ENCODE measurements at places on chromosomes 1 and 21.

DNA sequence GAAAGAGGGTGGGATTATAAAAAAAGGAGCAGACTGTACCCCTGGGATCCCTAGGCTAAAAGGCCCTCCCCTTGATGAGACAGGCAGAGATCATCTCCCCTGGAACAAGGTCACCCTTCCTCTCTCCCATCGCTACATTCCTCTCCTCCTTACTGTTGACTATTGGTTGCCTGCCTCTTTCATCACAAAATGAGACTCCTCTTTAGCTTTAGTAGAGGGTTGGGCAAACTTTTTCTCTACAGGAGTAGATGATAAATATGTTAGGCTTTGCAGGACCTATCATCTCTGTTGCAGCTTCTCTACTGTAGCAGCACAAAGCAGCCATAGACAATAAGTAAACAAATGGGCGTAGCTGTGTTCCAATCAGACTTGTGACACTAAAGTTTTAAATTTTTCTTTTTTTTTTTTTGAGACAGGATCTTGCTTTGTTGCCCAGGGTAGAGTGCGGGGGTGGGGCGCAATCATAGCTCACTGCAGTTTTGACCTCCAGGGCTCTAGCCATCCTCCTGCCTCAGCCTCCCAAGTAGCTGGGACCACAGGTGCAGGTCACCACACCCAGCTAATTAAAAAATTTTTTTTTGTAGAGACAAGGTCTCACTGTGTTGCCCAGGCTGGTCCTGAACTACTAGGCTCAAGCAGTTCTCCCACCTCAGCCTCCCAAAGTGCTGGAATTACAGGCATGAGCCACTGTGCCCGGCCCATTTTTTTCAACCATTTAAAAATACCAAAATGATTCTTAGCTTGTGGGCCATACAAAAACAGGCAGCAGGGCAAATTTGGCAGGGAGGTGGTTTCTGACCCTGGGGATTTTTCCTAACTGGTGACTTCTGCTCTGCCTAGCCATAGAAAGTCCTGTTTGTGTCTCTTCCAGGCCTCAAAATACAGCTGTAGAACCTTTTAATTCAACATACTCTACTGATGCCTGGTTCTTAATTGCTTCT, 15.1 kb downstream of the MCL1 start:
- no peak for ATAC-seq

DNA sequence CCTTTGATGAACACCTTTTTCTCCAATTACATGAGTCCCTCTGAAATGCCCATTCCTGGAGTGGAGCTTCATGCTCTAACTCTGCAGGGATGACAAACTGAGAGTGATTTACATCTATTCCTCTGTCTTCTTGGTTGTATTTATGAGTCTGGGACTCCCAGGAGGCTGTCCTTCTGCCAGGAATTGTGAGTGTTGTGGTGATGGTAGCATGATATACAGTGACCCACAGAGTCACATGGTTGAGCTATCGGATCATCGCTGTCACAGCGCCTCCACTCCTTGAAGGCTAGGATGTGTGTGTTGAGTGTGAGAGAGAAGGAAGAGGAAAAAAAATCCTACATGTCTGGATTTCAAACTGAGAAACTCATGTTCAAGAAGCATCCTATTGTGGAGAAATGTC, 163.4 kb upstream of the CACNA1E start:
- ATAC-seq: no peak

DNA sequence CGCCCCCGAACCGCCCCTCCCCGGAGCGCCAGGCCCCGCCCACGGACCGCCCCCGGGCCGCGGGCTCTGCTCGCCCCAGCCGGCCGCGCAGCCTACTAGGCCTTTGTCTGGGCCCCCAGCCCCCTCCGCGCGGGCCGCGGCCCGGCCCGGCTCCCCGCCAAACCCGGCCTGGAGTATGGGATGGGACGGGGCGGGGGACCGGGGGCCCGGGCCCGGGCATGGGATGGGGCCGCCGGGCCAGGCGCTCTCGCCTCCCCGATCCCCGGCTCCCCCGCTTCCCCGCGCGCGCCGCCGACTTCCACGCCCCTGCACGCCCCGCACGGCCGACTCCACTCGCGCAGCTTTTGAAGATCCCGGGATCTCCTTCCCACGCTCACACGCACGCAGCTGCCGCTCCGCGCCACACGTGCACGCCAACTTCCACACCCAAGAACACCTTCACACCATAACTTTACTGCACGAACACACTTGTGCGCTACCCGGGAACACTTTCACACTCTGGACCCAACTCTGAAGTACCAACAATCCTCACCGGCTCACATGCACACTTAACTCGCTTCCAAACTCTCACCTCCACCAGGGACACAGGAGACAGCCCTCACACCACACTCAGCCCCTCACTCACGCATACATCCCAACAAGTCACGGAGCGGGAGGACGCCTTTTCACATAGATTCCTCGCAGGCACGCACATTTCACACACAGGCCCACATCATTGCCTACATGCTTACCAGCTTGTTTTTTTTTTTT, 437 bp upstream of the HSPG2 start:
- peak; percentile 75 for ATAC-seq

DNA sequence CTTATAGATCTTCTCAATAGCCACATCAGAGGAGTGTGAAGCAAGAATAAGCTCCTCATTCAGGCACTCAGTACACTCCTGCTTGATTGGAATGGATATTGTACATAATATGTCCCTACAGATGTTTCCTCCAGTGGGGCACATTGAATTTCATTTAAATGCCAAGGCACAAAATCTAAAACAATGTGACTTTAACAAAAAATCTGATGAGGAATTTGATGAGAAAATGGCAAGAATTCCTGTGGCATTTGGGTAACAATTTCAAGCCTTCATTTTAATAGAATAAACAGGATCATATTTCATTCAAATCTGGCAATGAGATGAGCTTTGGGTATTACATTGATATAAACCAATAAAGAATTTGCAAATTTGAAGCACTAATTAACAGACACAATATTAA, 307.7 kb upstream of the PKN2 start:
- no peak for ATAC-seq

- no peak for ATAC-seq
Measured at GRCh38 chr1:166129006-166129405, 37.8 kb downstream of the FAM78B start.

GRCh38 chr1:193589597-193590040, 403.2 kb upstream of the B3GALT2 start:
- ATAC-seq: no peak

DNA sequence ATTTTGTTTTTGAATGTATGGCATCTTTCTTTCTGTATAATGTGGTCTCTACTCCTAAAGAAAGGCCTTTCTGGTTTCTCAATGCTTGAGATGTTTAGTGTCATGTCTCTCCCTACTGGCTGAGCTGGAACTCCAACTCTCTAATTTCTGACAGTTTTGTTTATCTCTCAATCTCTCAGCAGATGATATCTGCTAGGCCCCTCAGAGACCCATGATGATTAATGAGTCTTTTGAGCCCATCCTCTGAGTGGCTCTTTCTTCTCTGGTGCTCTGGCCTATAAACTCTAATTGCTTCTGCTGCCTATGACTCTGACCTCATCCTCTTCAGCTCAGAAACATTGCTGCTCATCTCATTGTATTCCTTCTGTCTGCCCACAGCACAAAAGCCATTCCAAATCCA, 46.6 kb downstream of the CRB1 start:
- no peak for ATAC-seq

GRCh38 chr1:32007591-32007940, 6.1 kb upstream of the KHDRBS1 start:
- ATAC-seq: no peak

- ATAC-seq: no peak
Measured at GRCh38 chr21:35316933-35317332, 267.8 kb upstream of the RUNX1 start.

DNA sequence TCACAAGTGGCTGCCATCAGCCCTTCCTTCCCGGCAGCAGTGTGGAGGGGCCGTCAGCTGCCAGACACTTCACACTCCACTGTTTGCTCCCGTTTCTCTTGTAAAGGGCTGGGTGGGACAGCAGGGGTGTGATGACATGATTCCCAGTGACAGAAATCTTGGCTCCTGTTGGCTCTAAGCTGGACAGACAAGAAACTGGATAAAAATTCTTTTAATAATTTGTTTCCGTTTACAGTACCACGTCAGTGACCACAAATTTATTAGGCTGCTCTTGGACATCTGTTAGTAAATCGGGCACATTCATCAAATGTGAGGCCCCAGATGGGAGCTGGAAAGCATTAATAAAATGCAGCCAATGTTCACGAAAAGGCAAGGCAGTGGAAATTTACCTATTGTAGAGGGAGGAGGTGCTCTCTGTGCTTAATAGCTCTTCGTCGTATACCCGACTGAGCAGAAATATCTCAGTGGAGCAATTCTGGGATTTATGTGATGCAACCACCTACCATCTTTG, 353.7 kb upstream of the GREM2 start:
- no peak for ATAC-seq

- ATAC-seq: no peak
Measured at GRCh38 chr1:56185493-56185892, 393.9 kb downstream of the PLPP3 start.
